ENCODE measurements at places on chromosomes 1 and 21.
A peak's percentile ranks its signal among the peaks of the same experiment; 100 is the strongest.

DNA sequence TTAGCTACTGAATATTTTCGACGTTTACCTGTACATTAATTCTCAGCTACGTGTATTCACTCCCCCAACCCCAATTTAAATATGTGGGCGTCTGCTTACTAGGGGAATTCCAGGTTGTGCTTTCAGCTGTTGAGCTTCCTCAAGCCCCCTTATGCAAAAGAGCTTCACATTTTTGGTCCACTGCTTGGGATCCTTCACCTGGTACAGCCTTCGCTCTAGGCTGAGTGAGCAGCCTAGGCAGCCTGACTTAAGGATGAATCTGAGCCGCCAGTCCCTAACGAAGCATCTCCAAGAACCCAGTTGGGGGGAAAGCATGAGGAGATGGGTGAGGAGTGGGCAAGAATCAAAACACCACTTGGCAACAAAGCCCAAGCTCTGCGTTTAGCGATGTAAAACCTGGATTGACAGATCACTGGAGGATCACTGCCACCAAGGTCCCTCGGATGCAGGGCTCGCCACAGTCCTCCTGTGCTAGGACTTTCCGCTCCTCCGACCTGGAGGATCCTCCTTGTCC, 674 bp downstream of the BCL10 start:
- DNase-seq, result no peak

GRCh38 chr1:232793944-232794343, 11.3 kb upstream of the MAP10 start:
- DNase-seq, result peak; percentile 86

- DNase-seq, result no peak
These were observed 24.8 kb downstream of the S1PR1 start for GRCh38 chr1:101261623-101262022.

- peak; percentile 3 for DNase-seq
These were observed 24.9 kb upstream of the CYYR1 start for GRCh38 chr21:26597981-26598380.

DNA sequence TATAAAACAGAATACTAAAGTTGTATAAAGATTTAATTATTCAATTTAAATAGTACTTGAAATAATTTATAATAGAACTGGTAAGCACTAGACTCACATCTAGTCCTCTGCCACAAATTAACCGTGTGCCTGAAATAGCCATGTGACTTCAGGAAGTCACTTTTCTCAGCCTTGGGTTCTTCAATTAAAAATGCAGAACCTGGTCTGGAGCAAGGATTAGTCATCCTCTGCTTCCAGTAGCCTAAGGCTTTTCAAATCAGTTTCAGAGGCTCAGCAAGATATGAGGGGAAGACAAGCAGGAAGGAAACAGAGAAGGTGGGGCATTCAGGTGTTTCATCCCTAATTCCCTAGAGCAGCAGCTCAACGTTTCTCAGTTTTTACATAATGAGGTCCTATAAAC, 23.0 kb downstream of the DPH5 start:
- DNase-seq, result peak; percentile 73

DNA sequence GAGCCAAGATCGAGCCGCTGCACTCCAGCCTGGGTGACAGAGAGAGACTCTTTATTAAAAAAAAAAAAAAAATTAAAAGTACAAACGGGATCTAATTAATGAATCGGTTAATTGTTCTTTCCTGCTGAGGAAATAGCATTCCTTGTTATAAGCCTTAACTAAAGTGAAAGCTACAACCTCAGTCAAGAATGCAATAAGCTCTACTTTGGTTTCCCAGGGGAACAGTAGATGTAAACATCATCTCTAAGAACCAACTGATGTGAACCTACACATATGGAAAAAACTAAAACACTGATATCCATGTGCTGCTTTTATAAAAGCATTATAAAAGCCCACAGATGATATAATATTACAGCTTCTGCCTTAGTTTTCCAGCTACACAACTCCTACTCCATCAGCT, 41.9 kb downstream of the LPGAT1 start:
- no peak for DNase-seq

DNA sequence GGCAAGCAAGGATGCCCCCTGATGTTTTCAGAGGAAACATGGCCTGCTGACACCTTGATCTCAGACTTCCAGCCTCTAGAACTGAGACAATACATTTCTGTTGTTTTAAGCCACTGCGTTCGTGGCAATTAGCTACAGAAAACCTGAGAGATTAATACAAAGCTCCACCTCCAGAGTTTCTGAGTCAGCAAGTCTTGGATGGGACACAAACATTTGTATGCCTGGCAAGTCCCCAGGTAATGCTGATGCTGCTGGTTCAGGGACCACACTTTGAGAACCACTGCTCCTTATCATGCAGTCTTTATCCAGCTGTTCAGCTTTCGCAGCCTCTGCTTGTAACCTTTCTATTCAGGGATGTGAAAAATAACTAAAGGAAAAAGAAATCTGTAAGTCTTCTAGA, 565.7 kb upstream of the PLXNA2 start:
- peak; percentile 79 for DNase-seq

DNA sequence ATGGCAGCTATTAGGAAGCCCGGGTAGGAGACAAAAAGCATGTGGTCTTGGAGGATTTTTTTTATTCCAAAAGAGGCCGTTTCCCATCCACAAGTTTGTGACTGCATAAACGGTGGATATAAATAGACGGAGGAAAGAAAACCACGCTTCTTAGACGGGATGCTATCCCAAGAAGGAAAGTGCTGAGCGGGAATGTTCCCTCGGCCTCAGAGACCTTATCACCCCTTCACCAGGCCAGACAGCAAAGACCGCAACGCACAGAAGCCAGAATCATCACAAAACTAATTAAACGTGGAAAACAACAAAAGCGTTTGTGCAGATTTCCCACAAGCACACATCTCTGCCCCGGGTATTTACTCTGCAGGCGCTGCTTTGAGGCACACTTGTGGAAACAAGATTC, 43.2 kb downstream of the HLCS start:
- DNase-seq, result no peak

DNA sequence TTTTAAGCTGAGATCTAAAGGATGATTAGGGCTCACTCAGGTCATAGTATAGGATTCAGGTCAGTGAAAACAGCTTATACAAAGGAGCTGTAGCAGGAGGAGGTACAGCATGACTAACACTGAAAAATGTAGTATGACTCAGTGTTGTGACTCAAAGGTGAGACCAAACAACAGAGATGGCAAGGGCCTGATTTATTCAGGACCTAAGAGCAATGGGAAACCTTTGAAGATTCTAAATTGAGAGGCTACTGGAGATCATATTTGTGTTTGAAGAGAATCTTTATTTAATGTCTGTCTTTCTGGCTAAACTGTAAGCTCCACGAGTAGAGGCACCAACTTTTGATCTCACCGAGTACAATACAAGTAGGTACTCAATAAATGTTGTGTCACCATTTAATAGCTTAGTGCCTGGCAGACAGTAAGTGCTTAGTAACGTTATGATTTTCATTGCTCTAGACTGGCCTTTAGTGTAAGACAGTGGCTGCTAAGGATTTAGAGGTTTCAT, 43.5 kb downstream of the PRKAA2 start:
- peak; percentile 88 for DNase-seq

GRCh38 chr1:55197099-55197498, 18.1 kb downstream of the USP24 start:
- DNase-seq, result no peak

DNA sequence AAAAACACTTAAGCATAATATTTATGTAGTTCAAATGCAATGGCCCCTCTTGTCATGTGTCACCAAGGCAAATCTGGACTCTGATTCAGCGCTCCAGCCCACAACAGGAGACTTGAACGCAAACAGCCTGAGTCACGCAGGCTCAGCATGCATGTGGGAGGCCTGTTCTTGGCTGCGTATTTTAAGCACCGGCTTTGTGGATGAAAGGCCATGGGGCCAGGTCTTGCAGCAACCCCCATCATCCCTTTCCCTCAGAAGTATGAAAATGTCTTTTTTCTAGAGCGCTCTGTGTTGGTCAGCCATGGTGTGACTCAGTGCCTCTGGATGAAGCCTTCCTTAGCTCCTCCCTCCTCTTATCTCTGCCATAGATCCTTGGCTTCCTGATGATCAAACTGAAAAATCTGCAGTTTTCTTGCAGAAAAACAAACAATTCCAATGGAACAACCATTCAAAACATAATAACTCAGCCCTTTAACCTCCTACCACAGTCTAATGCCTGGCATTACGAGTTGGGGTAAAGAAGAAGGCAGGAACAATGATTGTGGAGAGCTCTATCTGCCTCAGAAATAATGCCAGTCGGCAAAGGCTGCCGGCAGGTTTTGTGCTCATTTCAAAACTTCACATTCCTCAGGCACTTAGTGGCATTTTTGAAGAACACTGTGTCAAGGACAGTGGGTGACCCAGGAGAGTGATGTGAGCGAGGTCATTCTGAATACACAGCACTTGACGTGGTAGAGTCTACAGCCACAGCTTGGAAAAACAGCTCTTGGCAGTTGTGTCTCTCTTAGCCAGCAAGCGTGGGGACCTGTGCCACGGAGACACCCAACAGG, 167.5 kb downstream of the CLIC6 start:
- peak; percentile 98 for DNase-seq

GRCh38 chr1:86409416-86410021, 13.4 kb upstream of the ODF2L start:
- DNase-seq, result no peak

GRCh38 chr1:2165646-2166045, 28.9 kb downstream of the FAAP20 start:
- no peak for DNase-seq
